ENCODE measurements at places on chromosomes 16 and 17.

GRCh38 chr17:45871718-45872117 is 22.6 kb upstream of the MAPT start:
- no peak for DNase-seq

DNA sequence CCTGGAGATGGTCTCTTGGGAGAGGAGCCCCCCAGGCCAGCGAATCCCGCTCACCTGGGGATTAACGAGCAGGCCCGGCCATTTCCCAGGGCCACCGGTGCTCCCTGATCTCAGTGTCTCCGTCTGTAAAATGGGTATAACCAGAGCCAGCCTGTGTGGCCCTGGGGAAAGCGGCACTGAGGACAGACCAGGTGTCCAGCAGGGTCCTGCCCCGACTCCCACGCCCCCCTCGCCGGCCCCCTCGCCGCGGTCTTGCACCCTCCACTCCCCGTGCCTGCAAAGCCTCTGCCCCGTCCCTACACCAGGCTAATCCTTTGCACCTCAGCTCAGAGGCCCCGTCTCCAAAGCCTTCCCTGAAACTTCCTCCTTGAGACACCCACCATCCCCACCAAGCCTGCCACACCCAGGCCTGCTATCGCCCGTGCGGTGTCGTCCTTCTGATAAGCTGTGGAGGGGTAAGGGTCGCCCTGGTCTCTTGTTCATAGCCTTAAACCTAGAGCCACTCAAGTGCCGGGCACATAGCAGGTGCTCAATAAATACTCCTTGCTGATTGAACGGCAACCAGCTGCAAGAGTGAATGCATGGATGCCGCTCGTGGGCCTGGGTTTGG is 259.1 kb downstream of the C16orf95 start:
- DNase-seq = no peak

DNA sequence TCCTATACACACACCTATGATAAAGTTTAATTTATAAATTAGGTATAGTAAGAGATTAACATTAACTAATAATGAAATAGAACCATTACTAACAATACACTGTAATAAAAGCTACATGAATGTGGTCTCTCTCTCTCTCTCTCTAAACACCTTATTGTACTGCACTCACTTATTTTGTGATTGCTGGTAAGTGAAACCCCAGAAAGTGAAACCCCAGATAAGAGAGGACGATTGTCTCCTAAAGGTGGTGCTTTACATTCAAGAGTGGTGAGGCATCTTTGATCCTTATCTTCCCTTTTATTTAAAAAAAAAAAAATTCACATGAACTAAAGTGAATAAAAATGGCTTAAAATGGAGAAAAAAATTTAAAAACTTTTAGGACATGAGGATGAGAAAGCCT is 80.1 kb upstream of the TRAP1 start:
- DNase-seq = no peak

DNA sequence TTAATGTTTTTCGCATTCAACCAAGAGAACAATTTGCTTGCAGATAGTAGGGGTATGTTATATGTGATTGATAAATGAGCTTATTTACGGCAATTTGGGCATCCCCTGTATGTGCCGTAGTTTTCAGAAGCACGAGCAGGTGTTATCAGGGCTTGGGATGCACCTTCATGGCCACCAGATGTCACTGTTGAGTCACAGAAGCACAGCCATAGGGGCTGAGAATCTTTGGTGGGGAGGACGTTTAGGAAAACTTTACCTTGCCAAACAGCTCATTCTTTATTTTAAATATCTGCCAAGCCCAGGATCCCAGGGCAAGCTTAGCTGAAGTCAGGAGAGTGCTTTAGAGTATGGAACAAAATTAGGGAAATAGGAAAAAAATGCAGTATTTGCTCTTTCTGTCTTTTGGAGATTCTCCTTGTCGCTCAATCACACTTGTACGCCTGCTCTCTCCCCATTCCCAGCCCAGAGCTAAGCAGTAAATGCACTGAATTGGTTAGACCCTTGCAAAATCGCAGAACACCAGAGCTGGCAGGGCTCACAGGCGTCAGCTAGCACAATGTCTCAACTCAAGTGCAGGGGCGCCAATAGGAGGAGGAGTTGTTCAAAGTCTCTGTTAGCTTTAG is 93.6 kb upstream of the MPHOSPH6 start:
- peak; percentile 28 for DNase-seq

DNA sequence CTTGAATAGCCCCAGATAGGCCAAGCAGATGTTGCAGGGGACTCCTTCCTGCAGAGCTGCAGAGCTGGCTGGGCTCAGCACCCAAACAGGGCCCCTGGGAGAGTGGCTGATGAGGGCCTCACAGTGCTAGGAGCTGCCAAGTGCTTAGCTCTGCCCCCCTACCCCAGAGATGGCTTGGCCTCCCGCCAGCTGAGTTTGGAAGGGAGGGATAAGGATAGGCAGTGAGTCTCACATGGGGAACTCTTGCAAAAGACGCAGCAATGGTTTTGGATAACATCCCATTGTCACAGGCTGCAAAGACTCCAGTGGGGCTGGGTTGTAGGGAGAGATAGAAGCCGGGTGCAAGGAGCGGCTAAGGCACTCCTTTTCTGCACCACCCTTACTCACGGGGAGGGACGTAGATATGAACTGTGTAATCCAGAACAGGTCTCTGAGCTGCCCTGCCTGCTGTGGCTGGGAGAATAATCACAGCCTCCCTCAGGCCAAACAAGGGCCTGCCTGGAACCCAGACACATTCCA is 52.9 kb upstream of the MAF start:
- no peak for DNase-seq

- DNase-seq = no peak
Observed at GRCh38 chr17:32445074-32445415, 735 bp downstream of the PSMD11 start.

DNA sequence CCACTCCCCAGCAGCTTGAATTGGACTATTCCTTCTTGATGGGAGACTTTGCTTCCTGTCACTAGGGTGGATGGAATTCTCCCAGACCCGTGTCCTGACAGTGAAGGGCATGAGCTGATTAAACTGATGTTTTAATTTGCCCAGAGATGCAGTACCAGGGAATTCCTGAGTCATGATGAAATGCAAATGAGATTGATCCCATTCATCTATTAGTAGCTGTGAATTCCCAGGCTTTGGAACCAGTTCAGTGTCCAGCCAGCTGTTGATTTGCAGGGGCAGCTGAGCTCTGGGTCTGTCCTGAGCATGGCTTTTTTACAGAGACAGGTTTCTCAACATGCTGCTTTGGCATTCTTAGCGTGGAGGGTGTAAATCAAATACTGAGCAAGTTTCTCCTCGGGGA is 157.9 kb downstream of the PITPNC1 start:
- no peak for DNase-seq

GRCh38 chr17:78108726-78109488 is 19.6 kb downstream of the TMC6 start:
- no peak for DNase-seq

GRCh38 chr17:3582915-3583314 is 25.3 kb upstream of the TRPV3 start:
- DNase-seq = no peak

GRCh38 chr17:76966016-76966415 is 97.8 kb downstream of the MGAT5B start:
- DNase-seq = no peak

DNA sequence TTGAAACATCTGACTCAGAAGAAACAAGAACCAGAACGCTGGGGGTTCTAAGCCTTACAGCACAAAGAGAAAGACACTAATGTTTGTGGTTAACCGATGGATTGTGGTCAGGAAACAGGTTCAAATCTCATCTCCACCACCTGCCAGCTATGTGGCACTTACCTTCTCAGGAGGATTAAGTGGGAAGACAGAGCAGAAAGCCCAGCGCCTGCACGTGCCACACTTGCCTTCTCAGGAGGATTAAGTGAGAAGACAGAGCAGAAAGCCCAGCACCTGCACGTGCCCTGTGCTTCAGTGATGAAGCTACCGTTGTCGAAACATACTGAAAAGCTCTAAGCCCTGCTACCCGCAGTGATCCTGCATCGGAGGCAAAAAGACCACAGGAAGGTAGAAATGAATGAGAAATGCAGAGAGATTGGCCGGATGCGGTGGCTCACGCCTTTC is 90.6 kb downstream of the NXN start:
- DNase-seq = no peak

DNA sequence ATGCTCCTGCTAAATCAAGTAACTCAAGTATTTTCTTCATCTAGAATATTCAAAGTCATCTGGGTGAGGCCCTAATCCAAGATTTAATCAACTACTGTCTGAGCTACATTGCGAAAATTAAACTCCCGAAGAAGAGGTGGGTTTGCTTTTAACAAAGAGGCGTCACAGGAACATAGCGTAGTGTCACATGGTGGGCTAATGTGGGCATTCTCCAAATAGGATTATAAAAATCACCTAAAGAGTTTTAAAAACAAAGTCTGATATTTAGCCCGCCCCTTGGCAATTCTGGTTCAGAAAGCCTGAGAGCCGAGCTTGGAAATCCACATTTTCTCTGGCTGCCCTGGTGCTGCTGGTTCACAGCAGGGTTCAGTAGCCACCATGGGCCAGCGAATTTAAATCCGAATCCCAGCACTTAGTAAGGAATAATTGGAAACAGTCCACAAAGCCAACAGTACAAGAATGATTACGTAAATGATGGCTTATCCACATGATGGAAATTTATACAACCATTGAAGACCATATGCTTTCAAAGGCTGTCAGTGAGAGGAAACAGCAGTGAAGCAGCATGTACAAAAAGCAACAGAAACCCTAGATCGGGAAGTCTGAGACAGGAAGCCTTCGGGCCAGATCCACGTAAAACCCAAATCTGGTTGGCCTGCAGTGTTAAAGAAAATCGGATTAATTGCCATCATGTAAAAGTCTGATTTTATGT is 8.8 kb downstream of the PMM2 start:
- no peak for DNase-seq

DNA sequence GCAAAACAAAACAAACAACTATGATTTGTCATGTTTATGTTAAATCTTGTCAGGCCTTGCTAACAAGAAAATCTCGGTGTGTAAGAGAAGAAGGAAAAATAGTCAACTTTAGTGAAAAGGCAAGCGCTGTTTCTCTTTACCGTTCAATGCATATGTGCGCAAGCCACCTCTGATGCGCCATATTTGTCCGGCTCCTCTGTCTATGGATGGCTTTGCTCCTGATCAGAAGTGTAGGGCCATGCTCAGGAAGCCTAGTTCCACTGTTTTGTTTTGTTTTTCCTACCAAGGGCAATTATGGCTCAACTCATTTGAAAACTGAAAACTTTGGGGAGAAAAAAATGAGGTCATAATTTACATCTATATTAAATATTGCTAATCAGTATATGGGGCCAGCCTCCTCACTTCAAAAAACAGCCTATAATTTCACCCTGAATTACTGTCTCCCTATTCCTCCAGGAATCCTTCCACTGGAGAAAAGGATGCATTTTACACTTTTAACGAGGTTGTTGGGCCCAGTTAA is 4.5 kb downstream of the MAF start:
- no peak for DNase-seq

DNA sequence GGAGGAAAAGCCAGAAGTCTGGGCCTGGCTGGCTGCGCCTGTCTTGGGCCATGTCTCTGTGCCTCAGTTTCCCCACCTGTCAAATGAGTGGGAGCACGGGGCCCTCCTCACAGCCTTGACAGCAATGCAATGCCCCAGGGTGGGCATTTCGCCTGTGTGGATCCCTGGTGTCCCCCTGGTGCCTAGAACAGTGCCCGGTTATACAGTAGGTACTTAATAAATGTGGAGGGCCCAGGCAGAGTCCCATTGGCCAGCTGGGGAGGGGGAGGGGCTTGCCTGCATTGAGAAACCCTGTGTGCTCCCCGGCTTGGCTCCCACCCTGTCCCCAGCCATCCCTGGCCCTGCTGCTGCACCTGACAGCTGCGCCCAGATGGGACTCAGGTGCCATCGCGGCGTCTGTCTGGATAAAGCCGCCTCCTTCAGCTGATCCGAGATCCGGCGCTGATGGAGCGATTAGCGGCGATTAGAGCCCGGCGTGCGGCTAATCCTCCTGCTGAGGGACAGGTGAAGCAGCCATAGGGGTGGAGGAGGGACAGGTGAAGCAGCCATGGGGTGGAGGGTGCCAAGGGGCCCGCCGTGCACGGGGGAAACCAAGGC is 12.4 kb downstream of the ZFPM1 start:
- DNase-seq = no peak

DNA sequence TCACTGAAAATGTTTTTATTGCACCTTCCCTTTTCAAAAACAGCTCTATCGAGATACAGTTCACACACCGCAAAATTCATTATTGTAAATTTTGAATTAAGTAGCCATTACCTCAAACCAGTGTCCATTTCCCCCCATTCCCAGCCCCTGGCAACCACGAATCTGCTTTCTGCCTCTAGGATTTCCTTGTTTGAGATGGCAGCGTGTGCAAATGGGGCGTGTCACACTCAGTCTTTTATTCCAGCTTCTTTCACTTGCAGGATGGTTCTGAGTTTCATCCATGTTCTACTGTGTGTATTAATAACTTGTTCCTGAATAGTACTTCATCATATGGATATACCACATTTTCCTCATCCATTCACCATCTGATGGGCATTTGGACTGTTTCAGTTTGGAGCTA is 14.8 kb downstream of the ACSF3 start:
- DNase-seq = no peak

- DNase-seq = no peak
Observed at GRCh38 chr17:49667854-49668253, 10.0 kb downstream of the SPOP start.

- DNase-seq = no peak
Observed at GRCh38 chr16:23691483-23692189, 12.9 kb downstream of the PLK1 start.

DNA sequence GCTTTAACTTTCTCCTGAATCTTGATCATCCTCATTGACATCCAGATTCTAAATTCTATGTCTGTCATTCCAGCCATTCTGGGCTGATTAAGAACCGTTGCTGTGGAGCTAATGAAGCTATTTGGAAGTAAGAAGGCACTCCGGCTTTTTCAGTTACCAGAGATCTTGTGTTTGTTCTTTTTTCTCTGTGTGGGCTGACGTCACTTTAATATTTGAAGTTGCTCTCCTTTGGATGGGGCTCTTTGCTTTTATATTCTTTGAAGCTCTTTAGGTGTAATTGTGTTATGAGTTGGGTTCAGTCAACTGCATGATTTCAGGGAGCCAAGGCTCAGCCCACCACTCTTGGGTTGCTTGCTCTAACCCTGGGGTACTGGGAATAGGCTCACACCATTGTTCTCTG is 460.6 kb downstream of the CDH8 start:
- DNase-seq = no peak

DNA sequence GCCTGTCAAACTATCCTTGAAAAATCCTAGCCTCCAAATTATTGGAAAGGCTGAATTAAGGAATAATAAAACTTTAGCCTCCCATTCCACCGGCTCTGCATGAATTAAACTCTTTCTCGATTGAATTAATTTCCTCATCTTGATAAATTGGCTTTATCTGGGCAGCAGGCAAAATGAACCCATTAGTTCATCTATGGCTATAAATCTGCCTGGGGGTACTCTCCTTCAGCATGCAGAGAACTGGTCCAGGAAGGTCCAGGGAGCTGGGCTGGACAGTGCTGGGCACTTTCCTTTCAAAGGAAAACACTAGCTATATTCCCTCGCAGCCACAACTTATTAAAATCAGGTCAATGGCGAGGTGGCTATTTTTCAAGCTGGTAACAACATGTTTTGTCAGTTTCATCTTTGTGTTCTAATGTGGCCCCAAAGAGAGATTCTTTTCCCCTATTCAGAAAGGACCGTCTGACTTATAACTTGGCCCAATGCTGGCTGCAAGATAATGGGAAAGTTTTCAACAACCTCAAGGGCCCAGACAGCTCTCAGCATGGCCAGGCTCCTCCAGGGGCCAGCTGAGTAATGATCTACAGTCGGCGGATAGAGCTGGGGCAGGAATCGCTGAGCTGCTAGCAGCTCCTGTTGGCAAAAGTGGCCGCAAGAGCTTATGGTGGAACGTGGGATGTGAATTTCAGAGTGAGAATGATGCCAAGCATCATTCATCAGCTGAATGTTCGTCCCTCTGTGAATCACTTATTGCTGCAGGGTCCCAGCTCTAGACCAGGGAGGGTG is 326.9 kb downstream of the SLC39A11 start:
- no peak for DNase-seq

Data from progenitor cell of endocrine pancreas (in vitro differentiated cells).